Activated naive CD8-positive, alpha-beta T cell treated with anti-CD3 and anti-CD28 coated beads, Interleukin-2, amount 10 ng/mL, durations not matched to agents 7 days and 5 days (primary cell): ENCODE measurements at places on chromosomes 4 and X.

- DNase-seq: no peak
These were observed 27.1 kb upstream of the HOPX start for GRCh38 chr4:56708146-56708545.

DNA sequence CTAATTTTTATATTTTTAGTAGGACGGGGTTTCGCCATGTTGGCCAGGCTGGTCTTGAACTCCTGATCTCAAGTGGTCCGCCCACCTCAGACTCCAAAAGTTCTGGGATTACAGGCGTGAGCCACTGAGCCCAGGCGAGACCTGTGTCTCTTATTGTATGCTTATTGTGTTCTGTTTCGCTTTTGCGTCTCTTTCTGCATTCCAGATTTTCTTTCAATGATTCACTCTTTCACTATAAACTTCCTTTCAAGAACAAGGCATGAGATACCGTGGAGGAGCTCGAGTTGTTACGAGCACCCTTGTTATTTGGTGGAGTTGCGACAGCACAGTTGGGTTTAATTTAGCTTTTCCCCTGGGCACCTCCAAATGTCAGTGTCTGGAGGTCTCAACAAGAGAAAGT, 366.7 kb upstream of the FAT1 start:
- DNase-seq: no peak

GRCh38 chr4:8606476-8606875, 13.9 kb downstream of the CPZ start:
- no peak for DNase-seq

DNA sequence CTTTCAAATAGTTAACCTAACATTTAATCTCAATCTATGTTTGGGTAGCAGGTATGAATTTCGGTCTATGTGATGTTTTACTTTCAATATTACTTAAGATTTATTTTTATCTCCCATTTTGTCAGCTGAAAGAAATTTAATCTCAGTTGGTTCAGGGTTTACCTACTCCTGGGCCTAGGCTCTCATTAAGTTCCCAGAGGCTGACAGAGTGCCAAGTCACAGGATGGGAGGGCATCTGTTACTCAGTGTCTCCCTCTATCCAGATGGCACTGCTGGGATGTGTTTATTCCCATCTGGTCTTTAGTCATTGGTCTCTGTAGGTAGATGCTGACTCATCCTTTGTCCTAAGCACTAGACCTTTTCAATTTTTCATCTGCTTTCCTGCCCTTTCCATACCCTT, 129.4 kb upstream of the ARSJ start:
- DNase-seq: no peak

GRCh38 chrX:153637121-153638040, 9.6 kb upstream of the DUSP9 start:
- no peak for DNase-seq

DNA sequence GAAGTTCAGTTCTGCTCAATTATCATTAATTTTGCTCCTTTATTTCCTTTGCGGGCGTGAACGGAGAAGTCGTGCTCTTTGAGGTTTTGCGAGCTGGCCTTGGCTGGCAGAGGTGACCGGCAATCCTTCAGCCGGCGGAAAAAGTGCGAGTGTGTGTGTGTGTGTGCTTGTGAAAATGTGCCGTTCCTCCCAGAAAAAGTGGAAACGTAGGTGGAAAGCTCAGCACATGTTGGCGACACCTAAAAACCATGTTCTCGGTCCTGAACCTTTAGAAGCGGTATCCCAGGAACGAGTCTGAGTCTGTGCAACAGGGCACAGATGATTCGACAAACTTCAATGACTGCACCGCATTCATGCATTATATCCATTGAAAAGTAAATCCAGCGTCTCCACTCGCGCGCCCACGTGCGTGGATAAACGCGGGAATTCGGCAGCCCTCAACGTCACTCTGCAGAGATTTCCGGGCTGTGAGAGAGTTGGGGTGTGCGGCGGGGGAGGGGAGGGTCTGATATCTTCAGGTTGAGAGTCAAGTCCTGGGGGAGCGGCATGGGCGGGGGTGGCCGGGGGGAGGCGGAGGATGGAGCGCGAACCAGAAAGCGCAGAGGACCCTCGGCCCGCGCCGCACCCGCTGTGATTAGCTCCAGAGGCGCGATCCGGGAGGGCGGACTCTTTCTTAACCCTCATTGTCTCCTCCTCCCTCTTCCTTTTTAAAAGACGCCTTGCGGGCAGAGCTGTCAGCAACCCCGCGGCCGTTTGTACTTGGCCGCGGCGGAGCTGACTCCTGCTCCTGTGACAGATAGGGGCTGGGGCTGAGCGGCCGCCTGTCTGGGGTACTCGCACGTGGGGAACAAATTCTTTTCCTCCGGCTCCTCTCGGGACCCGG, at the start of gene SHISA3:
Gene SHISA3, plus strand, starts transcription at position 737 of the 883 bp plus-strand sequence. CDS start 569 bp downstream, outside the sequence.
- no peak for DNase-seq

GRCh38 chr4:78753091-78753490, 23.1 kb upstream of the BMP2K start:
- DNase-seq: no peak

DNA sequence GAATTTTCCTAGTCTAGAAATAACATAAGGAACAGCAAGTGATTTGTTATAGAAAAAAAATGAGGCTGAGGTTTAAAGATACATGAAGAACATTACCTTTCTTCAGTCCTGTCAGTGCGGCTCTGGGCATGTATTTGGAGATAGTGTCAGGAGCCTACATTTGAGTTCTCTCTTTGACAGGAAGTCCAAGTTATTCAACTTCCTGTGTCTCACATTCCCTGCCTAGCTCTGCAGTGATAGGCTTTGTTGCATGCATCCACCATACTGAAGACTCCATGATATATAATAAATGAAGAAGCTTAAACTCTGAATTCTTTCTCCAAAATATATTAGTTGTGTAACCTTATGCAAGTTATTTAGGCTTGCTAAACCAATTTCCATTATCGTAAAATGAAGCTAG, 148.7 kb downstream of the RELL1 start:
- DNase-seq: no peak

- DNase-seq: no peak
These were observed 249.1 kb downstream of the KCNIP4 start for GRCh38 chr4:21699446-21699845.

DNA sequence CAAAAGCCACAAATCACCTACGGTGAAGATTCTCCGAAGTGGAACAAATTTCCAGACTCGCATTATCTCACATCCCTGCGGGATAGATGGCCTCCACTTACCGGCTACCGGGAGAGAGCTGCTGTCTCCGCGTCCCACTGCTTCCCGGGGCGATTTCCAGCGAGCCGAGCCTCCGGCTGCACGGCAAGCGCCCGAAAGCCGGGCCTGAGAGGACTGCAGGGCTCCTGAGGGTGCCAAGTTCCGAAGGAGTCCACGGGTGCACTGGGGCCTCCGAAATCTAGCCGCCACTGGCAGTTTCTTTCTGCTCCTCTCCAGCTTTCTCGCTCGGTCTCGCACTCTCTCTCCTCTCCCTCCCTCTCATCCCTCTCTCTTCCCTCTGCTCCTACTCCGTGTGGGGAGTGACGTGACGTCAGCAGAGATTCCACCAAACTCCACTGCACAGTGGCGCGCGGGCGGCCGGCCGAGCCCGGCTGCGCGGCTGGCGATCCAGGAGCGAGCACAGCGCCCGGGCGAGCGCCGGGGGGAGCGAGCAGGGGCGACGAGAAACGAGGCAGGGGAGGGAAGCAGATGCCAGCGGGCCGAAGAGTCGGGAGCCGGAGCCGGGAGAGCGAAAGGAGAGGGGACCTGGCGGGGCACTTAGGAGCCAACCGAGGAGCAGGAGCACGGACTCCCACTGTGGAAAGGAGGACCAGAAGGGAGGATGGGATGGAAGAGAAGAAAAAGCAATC, 14.0 kb upstream of the PITX2 start:
- peak; percentile 30 for DNase-seq

GRCh38 chrX:104195489-104196084, 29.3 kb downstream of the FAM199X start:
- DNase-seq: no peak

DNA sequence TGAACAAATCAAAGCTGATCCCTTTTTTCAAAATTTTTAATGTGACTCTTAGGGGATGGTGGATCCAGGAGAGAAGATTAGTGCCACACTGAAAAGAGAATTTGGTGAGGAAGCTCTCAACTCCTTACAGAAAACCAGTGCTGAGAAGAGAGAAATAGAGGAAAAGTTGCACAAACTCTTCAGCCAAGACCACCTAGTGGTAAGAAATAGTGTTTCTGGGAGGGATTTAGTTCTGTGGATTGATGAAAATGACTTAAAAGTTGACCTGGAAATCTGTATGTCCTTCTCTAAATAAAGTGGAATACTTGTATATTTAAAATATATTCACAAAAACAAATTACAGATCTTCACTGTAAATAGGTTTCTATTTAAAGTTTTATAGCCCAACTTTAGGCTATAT, 29.2 kb downstream of the NUDT9 start:
- DNase-seq: no peak

GRCh38 chr4:54167508-54167907, 61.6 kb upstream of the PDGFRA start:
- no peak for DNase-seq

DNA sequence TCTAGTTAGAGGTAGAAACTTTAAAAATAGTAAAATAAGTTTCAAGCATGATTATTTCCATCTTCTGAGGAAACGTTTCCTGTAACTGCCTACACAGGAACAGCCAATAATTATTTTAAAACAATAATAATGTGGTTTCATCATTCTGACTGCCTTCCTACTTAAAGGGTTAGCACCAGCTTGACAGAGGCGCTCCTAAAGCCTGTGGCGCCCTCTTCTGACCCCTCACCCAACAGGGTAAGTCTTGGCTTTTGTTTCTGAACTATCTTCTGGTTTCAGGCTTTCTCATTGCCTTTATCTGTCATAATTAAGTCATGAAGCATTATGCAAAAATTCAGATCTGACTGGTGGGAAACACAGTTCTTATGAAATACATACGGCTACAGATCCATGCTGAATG, 96.7 kb downstream of the ITM2A start:
- peak; percentile 56 for DNase-seq

DNA sequence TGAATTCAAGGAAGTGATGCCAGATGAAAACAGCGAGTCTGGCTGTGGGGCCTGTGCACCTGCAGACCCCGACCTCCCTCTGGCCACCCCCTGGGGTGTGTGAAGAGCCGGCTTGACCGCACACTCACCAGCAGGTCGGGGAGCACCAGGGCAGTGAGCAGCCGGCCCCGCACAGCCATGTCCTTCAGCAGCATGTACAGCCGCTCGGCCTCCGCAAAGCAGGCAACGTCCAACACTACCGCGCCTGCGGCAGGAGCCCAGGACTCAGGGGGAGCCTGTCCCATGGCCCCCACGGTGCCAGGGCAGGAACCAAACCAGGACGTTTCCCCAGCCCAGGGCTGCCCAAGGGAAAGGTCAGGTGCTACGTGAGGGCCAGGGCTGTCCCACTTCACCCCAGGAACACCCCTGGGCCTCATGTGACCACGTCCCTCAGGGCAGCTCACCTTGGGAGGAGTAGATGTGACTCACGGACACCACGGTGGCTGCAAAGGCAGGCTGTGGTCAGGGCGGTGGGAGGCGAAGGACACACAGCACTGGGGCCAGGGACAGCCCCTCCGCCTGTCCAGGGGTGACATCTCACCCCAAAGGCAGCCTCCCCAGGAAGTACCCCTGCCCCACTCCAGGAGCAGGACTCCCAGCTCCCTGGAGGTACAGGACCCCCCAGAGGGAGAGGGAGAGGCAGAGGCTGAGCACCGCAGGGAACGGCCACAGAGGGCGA, 8.2 kb downstream of the DGKQ start:
- DNase-seq: no peak

GRCh38 chrX:46695491-46695890, 63.4 kb downstream of the SLC9A7 start:
- DNase-seq: no peak

DNA sequence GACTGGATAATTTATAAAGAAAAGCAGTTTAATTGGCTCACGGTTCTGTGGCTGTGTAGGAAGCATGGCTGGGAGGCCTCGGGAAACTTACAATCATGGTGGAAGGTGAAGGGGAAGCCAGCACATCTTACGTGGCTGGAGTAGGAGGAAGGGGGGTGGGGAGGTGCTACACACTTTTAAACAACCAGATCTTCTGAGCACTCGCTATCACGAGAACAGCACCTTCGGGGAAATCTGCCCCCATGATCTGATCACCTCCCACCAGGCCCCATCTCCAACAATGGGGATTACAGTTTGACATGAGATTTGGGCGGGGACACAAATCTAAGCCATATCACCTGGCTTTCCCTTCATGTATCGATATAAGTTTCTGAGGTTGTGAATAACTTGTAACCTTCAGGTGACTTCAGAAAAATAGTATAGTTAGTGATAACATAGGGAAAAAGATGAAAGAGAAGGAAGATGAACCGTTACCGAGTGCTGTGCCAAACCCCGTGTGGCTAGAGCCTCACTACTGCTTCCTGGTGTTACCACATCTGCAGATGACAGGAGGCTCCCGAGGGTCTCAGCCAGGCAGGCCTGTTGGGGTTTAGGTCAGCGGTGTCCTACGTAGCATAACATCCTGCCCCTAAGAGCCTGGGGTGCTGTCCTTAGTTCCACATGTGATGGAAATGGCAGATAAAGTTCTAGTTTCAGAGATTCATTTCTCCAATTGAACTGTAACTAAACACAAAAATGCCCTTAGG, 103.5 kb downstream of the TNIP2 start:
- DNase-seq: no peak

GRCh38 chr4:24303926-24304325, 280.4 kb downstream of the DHX15 start:
- DNase-seq: no peak
